ENCODE measurements at places on chromosomes 2 and 18.

DNA sequence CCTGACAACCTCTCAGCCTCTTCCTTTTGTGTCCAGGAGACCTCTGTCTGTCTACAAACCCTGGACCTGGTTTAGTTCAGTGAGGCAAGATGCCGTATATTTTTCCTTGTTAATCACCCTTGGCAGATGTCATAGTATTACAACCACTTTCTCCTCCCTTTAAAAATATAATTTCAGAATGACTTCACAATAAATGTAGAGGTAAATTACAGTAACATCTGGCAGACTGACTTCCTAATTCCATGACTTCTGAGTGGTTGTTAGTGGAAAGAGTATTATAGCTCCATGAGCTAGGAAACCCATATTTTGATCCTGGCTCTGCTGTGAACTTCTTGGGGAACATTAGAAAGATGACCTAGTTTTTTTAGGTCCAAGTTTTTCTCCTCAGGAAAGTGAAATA, 39.5 kb downstream of the SPATS2L start:
- no peak for DNase-seq

DNA sequence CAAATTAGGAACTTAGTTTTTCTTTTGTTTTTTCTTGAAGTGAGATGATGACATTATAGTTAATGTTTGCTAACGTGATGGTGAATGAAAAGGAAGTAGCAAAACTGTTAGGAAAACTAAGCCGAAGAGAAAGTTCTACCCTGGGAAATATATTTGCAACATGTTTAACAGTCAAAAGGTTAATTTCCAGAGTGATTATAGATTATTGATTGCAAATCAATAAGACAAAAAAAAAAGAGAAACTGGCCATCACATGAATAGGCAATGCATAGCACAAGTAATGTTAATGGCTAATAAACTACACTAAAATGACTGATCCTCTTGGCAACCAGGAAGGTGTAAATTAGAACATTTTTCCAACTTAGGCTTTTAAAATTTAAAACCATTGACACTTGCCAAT, 26.0 kb upstream of the AMMECR1L start:
- DNase-seq = no peak

DNA sequence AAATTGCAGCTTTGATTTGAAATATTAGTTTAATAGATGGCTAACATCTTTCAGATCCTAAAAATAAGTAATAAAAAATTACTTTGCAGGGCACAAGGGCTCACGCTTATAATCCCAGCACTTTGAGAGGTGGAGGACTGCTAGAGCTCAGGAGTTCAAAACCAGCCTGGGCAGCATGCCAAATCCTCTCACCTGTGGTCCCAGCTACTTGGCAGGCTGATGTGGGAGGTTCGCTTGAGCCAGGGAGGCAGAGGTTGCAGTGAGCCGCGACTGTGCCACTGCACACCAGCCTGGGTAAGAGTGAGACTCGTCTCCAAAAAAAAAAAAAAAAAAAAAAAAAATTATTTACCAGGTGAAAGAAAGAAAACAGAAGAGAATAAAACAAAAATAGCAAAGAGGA, 449.8 kb downstream of the NRXN1 start:
- DNase-seq = no peak

- DNase-seq = no peak
Observed at GRCh38 chr2:5953525-5953924, 261.3 kb downstream of the SOX11 start.
